ENCODE measurements at places on chromosomes 11 and 22.
A peak's percentile ranks its signal among the peaks of the same experiment; 100 is the strongest.

GRCh38 chr22:23231471-23232093, 51.3 kb downstream of the BCR start:
- DNase-seq = no peak

- no peak for DNase-seq
Observed at GRCh38 chr11:1224491-1225385, 1.9 kb downstream of the MUC5B start.

- no peak for DNase-seq
Observed at GRCh38 chr22:35275580-35275979, 18.3 kb downstream of the HMGXB4 start.

- DNase-seq = no peak
Observed at GRCh38 chr11:43123443-43123842, 188.4 kb upstream of the API5 start.

DNA sequence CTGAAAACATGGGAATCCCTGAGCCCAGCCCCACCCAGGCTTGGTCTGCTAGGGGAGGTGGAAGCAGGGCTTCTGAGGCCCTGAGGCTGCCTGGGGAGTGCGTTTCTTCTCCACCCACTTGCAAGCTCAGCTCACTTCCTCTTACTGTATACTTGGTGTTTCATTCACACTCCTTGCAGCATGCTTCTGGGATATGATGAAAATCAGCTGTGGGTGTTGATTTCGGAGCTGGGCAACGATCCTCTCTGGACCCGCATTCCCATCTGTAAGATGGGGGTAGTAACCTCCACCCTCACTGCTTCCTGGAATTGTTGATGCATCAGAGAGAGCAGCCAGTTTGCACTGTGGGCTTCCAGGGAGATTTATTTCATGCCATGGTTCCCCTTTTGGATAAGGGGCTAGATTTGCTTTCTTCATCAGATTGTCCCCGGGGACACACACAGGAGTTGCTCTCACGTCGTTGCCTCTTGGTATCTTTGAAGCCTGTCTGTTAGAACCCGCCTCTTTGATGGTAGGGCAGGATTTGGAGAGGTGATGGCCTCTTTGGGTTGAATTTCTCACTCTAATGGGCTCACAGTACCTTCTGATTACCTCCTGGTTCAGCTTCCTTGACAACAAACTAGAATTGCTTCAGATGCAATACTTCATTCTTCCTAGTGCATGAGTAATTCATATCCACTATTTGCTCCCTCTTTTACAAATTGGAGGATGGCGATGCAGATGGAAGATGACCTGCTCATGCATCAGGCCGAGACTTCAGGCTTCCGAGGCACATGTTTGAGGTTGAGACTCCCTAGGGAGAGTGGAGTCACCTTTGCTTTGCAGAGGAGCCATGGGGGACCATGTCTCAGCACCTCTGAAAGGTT, 40.4 kb downstream of the BCR start:
- peak; percentile 50 for DNase-seq

- DNase-seq = no peak
Observed at GRCh38 chr11:76495019-76495418, 50.2 kb downstream of the EMSY start.

GRCh38 chr11:20973940-20974559, 304.7 kb downstream of the NELL1 start:
- DNase-seq = no peak

- no peak for DNase-seq
Observed at GRCh38 chr11:30344085-30344484, 21.2 kb downstream of the ARL14EP start.

DNA sequence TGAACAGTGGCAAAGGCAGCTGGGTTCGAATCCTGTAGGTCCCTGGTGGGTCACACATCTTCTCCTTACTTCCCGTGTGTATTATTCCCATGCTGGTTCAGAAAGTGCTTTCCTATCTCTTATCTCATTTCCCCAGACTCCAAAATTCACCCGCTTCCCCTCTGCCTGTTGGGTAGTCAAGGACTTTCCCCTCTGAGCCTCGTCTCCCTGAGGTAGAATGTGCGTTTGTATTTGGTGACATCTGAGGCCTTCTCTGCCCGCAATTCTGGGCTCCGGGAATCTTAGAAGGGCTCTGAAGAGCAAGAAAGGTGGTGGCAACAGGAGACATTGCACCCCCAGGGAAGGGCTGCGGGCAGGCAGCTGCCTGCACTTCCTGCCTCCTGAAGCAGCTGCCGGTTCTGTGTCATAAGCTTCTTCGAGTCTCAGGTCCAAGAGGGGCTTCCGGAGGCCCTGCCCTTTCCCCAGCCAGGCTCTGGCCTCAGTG, 5.9 kb downstream of the LRRC32 start:
- no peak for DNase-seq

DNA sequence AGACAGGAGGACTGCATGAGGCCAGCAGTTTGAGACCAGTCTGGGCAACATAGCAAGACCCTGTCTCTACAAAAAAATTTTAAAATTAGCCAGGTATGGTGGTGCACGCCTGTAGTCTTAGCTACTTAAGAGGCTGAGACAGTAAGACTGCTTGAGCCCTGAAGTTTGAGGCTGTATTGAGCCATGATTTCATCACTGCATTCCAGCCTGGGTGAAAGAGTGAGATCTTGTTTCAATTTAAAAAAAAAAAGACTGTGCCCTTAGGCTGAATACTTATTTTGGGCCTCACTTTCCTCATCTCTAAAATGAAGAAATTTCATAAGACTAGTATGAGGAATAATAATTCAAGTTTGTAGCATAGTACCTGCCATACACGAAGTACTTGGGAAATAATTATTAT, 6.9 kb downstream of the AQP11 start:
- DNase-seq = peak; percentile 44

- no peak for DNase-seq
Observed at GRCh38 chr11:97687111-97687510, 1297.3 kb downstream of the JRKL start.
